Transverse colon (tissue), 4 donors: ENCODE measurements at places on chromosomes 1 and 21. TPM values are rescaled to one million over a fixed set of nuclear protein-coding genes. Genes with fewer than 3 reads are reported as not detected.

DNA sequence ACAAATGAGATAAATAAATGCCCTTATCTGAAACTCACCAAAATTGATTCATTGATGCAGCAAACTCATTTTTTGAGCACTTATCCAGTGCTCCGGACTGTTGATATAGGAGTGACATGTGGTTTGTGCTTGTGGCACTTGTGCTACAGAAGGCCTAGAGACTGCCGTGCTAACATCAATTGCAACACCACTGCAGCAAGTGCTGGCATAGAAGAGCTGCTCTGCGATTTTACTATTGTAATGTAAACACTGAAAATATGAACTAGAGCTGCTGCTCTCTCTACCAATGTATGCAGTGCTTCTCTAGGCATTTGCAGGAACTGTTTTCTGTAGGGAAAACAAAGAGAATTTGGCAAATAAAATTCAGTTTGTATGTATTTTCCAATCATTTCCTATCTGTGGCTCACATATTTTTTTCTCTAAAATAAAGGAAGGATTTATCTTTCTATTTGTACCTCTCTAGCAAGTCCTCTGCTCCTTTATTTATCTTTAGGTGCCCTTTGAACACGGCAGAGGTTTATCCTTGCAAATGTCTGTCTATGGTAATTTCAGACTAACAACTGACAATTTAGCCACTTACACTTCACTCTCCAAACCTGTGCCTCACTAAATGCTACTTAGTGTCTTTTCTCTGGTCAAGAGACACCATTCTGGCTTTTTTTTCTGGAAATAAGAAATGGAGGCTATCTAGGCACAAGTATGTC is 409.5 kb upstream of the ADGRL2 start:
- no peak overlapping the region for H3K4me3 ChIP-seq
- H3K27ac ChIP-seq = no peak overlapping the region
- H3K36me3 ChIP-seq = no peaks in the 10 kb centered on the region
- DNase-seq = peak; percentile 13
- peaks cover 9% of the 10 kb centered on the region for H3K4me1 ChIP-seq

GRCh38 chr1:200979574-200980451 is 43.7 kb downstream of the KIF21B start:
- DNase-seq = peak; percentile 53
- H3K27me3 ChIP-seq = no peaks in the 10 kb centered on the region
- H3K4me3 ChIP-seq = no peak overlapping the region
- no peaks in the 10 kb centered on the region for H3K36me3 ChIP-seq
- no peak overlapping the region for H3K27ac ChIP-seq

- peaks cover 34% of the 10 kb centered on the region for H3K4me1 ChIP-seq
- no peaks in the 10 kb centered on the region for H3K36me3 ChIP-seq
- DNase-seq = no peak
- peak overlapping the region; percentile 22 for H3K4me3 ChIP-seq
- H3K27me3 ChIP-seq = no peaks in the 10 kb centered on the region
Observed at GRCh38 chr1:161198194-161198896, 509 bp downstream of the ADAMTS4 start.

GRCh38 chr1:53362851-53363642 is 35.2 kb upstream of the LRP8 start:
- H3K4me3 ChIP-seq = no peak overlapping the region
- no peaks in the 10 kb centered on the region for H3K36me3 ChIP-seq
- no peak overlapping the region for H3K27ac ChIP-seq
- H3K4me1 ChIP-seq = no peaks in the 10 kb centered on the region
- no peaks in the 10 kb centered on the region for H3K27me3 ChIP-seq

DNA sequence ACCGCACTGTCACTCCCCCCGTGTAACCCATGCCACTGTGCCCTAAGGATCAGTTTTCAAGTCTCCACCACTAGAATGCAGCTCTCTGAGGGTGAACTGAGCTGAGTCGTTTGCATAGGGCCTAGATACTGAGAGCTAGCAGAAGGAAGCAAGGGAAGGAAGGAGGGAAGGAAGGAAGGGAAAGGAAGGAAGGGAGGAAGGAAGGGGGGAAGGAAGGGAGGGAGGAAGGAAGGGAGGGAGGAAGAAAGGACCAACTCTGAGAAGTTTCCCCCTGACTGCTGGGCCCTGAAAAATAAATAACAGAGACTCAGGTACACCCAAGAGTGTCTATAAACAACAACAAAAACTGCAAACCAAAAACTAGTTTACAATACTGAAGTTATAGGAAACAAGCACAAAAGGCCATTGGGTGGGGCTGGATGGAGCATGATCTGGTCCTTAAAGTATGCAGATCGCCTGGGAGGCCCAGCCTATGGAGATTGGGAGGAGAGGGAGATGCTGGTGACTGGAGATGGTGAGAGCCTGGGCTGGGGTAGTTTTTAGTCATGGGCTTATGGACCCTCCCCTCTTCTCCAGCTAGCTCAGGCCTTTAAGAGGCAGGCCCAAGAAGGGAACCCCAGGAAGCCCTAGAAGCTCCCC is 1.7 kb upstream of the MRPS15 start:
- no peaks in the 10 kb centered on the region for H3K27me3 ChIP-seq
- no peak overlapping the region for H3K27ac ChIP-seq
- H3K36me3 ChIP-seq = no peaks in the 10 kb centered on the region
- H3K4me1 ChIP-seq = peaks cover 17% of the 10 kb centered on the region
- H3K4me3 ChIP-seq = no peak overlapping the region

DNA sequence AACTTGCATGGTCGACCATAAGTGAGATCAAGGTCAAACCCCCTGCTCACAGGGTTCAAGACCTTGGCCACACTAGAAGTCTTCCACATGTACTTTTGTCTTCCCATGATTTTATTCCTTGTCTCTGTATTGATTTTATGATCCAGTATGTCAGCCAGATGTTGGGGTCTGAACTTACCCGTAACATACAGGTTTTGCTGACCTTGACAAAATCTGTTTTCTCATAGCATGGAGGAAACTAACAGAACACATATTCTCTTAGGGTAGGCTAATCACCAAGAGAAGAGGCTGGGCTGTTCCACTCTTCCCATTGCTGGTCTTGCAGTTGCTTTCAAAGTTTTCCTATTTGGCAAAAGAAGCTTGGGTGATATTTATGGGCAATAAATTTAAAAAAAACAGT is 284.0 kb downstream of the DNM3 start:
- no peak for DNase-seq
- H3K36me3 ChIP-seq = no peaks in the 10 kb centered on the region
- no peaks in the 10 kb centered on the region for H3K4me1 ChIP-seq
- no peak overlapping the region for H3K4me3 ChIP-seq
- H3K27me3 ChIP-seq = no peaks in the 10 kb centered on the region

GRCh38 chr1:162564762-162565218 is 3.3 kb downstream of the UAP1 start:
- no peak overlapping the region for H3K4me3 ChIP-seq
- H3K4me1 ChIP-seq = peaks cover 43% of the 10 kb centered on the region
- H3K27ac ChIP-seq = no peak overlapping the region

DNA sequence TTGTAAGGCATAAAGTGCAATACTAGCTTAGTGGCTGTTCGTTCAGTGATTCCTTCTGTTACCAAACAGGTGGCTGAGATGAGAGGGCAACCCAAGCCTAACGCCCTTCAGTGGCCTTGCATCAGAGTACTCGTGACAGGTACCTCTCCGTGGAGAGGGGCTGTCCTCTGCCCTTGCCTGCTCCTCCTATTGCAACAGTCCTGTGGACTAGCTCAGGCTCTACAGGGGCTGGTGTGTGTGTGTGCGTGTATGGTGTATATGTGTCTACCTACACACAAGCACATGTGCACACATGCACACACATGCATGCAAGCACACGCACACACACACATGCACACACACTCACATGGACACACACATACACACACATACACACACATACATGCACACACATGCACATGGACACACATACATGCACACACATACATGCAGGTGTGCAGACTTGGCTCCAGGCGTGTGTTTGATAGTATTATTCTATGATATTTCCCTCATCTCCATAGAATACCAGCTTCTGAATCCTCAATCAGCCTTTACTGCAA is 15.1 kb downstream of the TFF3 start:
- DNase-seq = no peak
- no peak overlapping the region for H3K27ac ChIP-seq
- no peaks in the 10 kb centered on the region for H3K36me3 ChIP-seq
- H3K4me1 ChIP-seq = no peaks in the 10 kb centered on the region
- H3K27me3 ChIP-seq = no peaks in the 10 kb centered on the region

DNA sequence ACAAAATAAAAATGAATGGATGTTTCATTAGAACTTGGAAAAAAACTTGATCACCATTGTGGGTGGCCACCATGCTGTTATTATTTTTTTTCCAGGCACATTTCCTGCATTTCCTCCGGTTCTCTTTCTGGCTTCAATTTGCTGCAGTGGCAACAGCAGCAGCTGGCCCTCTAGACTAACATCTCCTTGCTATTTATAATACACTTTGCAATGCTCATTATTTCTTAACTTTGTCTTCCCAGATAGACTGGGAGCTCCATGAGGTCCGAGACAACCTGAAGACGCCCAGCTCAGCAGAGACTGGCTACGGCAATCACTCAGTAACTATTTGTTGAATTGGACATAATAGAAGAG is 53.4 kb upstream of the ATP5PO start:
- H3K27me3 ChIP-seq = peaks cover 9% of the 10 kb centered on the region
- H3K4me3 ChIP-seq = no peak overlapping the region
- H3K36me3 ChIP-seq = no peaks in the 10 kb centered on the region
- H3K4me1 ChIP-seq = peaks cover 47% of the 10 kb centered on the region
- DNase-seq = no peak

DNA sequence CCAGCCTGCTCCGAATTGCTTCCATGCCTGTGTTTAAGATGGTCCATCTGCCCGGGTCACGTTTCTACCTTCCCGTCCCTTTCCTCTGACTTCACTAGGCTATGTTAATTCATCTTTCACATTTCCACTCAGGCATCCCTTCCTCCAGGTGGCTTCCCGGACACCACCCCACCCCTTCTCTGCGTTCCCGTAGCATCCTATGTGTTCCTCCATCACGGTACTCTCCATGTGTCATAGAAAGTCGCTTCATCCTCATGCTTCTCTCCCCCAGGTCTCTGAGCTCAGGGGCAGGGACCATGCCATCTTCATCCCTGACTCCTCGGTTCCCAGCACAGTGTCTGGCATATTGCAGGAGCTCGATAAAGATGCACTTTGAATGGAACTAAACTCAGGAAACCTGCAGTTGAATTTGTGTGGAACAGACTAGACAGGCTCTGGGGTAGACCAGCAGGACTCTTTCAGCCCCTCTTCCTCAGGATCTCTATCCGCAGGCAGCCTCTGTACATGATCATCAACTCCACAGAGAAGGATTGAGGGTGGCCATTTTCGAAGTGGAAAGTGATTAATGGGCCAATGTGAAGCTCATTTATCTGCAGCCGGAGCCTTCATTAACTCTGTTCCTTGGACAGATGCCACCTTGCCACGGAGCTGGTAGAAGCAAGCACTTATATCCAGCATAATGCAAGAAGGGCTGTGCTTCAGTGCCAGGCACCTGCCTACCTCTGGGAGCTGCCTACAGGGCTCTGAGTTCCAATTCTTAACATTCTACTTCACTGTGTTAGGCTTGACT is 9.1 kb downstream of the C1orf226 start:
- H3K27ac ChIP-seq = no peak overlapping the region
- DNase-seq = no peak
- H3K4me1 ChIP-seq = peaks cover 21% of the 10 kb centered on the region

DNA sequence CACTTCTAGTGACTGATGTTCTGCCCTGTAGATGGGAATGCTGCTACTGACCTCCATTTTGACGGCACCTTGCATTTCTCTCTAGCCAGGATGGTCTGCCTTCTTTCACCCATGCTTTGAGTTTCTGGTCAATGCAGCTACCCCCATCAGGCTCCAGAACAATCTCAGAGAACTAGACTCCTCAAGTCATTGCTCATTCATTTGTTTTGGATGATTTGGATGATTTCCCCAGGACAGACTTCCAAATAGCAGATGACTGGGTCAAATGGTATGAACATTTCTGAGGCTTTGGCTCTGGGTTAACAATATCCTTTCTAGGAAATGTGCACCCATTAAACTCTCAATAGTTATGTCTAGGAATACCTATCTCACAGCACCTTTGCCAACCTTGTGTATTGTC is 63.9 kb downstream of the CSMD2 start:
- no peak for DNase-seq
- H3K27ac ChIP-seq = no peak overlapping the region
- no peaks in the 10 kb centered on the region for H3K36me3 ChIP-seq
- no peak overlapping the region for H3K4me3 ChIP-seq

GRCh38 chr1:237411621-237412020 is 369.6 kb downstream of the RYR2 start:
- no peaks in the 10 kb centered on the region for H3K36me3 ChIP-seq
- no peaks in the 10 kb centered on the region for H3K27me3 ChIP-seq
- DNase-seq = no peak
- H3K4me3 ChIP-seq = no peak overlapping the region

DNA sequence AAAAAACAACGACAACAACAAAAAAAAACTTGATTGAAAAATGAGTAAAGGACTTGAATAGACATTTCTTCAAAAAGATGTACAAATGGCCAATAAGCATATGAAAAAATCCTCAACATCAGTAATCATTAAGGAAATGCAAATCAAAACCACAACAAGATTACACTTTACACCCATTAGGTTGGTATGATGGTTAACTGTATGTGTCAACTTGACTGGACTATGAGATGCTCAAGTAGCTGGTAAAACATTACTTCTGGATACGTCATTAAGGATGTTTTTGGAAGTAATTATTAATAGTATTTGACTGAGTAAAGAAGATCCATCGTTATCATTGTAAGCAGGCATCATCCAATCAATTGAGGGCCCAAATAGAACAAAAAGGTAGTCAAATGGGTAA is 34.9 kb upstream of the LYPLAL1 start:
- H3K4me1 ChIP-seq = no peaks in the 10 kb centered on the region
- no peak for DNase-seq
- no peak overlapping the region for H3K4me3 ChIP-seq
- no peaks in the 10 kb centered on the region for H3K36me3 ChIP-seq

DNA sequence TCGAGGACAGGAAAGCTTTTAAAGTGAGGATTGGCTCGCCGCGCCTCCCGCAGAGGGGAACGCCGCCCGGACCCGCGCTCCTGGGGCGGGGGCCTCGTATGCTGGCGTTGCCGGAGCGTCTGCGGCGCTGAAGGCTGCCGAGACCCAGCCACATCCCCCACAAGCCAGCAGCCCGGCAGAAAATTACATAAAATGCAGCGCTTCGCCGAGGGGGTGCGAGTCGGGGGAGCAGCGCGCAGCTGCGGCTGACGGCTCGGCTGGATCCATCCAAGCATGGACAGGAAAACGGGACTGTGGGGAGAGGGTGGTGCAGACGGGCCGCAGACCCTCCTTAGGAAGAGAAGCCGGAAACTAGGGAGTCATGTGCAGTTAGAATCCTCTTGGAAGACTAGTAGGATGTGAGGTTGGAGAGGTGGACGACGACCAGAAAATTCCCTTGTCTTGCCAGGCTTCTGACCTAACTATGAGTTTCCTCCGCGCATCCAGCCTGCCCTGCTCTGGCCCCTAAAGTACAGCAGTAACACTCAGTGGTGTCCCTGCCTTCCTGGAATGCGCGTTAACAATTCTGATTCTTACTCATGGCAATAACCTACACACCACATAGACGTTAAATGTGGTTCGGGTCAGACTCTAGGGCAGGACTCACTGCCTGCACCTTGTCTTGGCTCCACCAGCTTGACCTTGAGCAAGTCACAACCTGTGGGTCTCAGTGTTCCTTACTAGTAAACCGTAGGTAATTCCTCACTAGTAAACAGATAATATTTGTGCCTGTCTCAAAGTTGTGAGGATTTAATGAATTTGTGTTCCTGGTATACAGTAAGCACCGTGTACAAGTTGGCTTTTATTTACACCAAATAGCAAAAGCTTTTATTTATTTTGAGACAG is 953 bp upstream of the BRWD1 start:
- H3K4me1 ChIP-seq = peaks cover 20% of the 10 kb centered on the region
- H3K4me3 ChIP-seq = peak overlapping the region; percentile 85
- DNase-seq = peak; percentile 50
- H3K27ac ChIP-seq = peak overlapping the region; percentile 95
- H3K27me3 ChIP-seq = no peaks in the 10 kb centered on the region

Gene FCRL4
- not detected for total RNA-seq

Gene TTC3
- 161 TPM for total RNA-seq

Gene PPCS
- 40.0 TPM for total RNA-seq

Gene TFF3
- 360 TPM for total RNA-seq

Gene GPR3
- total RNA-seq = not detected

Gene PRAMEF17
- not detected for total RNA-seq
